Nasal cavity respiratory epithelium epithelial cell of viscerocranial mucosa (primary cell): ENCODE measurements at places on chromosomes 2 and 18. TPM values are rescaled to one million over a fixed set of nuclear protein-coding genes. Genes with fewer than 3 reads are reported as not detected.

The DSG2 gene
- 103 and 557 TPM in 2 replicates for total RNA-seq

The RFX8 gene
- total RNA-seq = not detected in 2 replicates

The PCARE gene
- total RNA-seq = under 0.01 TPM in 1 of 2 replicates, not detected in the other

The RAB27B gene
- total RNA-seq = 31.8 and 45.6 TPM in 2 replicates

The PSMA8 gene
- total RNA-seq = not detected in 2 replicates

The MGAT5 gene
- 75.5 and 77.9 TPM in 2 replicates for total RNA-seq

The REG1B gene
- total RNA-seq = not detected in 2 replicates

The VWA3B gene
- total RNA-seq = 0.07 and 0.34 TPM in 2 replicates

The SERPINB3 gene
- total RNA-seq = 32.5 and 258 TPM in 2 replicates

The GYPC gene
- under 0.01 and 2.8 TPM in 2 replicates for total RNA-seq
